SW480 (cell line): ENCODE measurements at places on chromosomes 16 and 17.

GRCh38 chr17:39209317-39210092, 9.4 kb downstream of the RPL19 start:
- no peak for DNase-seq

GRCh38 chr16:27924411-27925118, 138.9 kb downstream of the GSG1L start:
- DNase-seq, result no peak

DNA sequence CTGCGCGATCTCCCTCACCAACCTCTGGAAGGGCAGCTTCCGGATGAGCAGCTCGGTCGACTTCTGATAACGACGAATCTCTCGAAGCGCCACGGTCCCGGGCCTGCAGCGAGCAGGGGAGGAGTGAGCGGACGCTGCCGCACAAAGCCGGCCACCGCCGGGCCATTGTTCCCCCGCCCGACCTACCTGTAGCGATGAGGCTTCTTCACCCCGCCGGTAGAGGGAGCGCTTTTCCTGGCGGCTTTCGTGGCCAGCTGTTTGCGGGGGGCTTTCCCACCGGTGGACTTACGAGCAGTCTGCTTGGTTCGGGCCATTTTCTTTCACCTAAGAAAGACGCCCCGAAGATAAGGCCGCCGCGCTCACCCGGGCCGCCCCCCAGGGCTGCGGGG, 5.8 kb upstream of the UNK start:
- peak; percentile 70 for DNase-seq

DNA sequence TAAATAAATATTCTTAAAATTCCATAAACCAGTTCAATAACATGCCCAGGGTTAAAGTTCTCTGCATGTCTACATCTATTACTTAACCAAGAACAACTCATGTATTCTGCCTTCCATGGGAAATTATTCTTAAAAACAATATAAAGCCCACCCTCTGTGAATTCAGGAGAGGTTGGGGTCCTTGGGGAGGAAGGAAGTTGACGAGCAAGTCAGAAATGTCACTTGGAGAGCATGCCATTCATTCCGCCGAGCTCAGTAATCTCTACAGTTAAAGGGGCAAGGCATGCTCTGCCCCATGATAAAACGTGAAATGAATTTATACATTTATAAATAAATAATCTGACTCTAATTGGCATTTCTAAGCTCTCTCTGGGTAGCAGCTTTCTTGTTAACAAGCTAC, 405.1 kb downstream of the TOX3 start:
- no peak for DNase-seq

- no peak for DNase-seq
Observed at GRCh38 chr16:23486480-23486879, 23.8 kb downstream of the GGA2 start.

DNA sequence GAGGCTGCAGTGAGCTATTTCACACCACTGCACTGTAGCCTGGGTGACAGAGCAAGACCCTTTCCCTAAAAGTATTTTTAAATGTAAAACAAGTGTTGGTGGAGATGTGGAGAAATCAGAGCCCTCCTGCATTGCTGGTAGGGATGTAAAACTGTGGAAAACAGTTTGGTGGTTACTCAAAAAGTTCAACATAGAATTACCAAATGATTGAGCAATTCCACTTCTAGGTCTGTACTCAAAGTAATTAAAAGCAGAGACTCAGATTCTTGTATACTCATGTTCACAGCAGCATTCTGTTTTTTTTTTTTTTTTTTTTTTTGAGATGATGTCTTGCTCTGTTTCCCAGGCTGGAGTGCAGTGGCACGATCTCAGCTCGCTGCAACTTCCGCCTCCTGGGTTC, 141.8 kb downstream of the PITPNC1 start:
- no peak for DNase-seq

DNA sequence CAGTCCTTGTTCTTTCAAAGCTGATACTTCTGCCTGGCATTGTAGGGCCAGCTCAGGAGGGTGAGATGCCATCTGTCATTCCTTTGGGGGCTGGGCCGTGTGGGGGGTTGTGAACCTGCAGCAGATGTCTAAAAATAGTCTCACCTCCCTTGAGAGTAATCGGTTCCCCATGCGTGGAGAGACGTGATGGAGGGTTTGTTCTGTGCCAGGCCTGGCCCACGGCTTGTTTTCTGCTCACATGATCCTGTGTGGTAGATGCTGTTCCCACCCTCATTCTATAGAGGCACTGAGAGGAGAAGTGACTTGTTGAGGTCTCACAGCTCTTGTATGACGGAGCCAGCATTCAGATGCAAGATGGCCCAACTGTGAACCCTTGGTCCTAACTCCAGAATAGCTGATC, 4.6 kb downstream of the IRF8 start:
- DNase-seq, result no peak

- DNase-seq, result peak; percentile 27
Observed at GRCh38 chr17:13561606-13562270, 40.0 kb downstream of the HS3ST3A1 start.

DNA sequence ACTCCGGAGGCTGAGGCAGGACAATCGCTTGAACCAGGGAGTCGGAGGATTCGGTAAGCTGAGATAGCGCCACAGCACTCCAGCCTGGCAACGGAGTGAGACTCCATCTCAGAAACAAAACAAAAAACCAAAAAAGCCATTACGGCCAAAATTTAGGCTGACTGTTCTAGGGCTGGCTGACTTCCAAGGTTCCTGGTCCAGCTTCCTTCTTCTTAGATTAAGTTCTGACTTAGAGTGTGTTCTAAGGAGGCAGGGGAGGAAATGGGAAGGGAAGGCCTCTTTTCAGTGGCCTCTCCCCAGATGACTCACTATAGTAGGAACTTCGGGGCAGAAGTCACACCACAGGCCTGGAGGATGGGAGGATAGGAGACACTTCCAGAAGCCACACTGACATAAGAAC, 27.7 kb upstream of the CLEC18B start:
- peak; percentile 39 for DNase-seq

DNA sequence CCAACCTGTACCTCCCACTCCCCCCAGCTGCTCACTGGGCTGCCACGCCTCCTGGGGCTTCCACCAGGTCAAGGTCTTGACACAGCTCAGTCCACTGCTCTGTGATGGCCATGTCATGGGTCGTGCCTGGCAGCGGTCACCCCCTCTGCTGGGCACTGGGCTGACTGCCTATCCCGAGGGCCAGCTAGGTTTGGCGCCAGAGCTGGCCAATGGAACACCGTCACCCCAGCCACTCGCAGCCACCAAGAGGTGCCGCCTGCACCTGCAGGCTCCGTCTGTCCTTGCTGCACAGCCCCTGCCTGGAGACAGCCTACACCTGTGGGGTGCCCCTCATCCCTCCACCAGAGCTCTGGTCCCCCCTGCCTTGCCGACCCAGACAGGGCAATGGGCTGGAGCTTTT, 4.5 kb upstream of the RAB40C start:
- DNase-seq, result peak; percentile 68
